ENCODE measurements at places on chromosomes 7 and 10. TPM values are rescaled to one million over a fixed set of nuclear protein-coding genes. Genes with fewer than 3 reads are reported as not detected.

- no peak for DNase-seq
Measured at GRCh38 chr7:139720186-139720585, 57.6 kb downstream of the HIPK2 start.

DNA sequence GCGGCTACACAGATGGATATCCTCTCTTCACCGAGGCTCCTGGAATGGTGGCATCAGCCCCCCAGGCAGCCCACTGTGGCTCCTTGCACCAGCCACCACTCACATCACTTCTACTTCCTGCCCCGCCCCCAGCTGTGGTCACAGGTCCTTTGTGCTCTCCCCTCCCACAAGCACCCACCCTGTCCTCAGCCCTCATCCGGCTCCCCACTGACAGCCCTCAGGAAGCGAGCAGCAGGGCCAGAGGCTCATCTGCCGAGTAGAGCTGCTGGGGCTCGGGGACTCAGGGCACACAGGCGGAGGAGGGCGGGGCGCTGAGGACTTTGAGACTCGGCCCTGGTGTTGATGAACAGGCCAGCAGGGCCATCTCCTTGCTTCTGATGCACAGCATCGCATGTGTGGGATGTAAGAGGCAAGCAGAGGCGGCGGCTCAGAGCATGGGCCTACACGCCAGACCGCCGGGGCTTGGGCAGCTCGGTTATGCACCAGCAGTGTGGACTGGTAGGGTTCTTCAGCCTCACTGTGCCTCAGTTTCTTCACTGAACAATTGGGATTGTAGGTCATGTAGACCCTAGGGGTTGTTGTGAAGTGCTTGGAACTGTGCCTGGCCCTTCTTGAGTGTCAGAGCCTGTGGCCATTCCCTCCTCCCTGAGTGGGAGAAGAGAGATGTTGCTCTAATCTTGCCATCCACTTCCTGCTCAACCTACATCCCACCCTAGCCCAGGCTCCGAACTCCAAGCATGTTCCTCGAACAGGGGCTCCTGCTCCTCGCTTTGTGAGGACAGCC, at the start of gene PRF1:
Gene PRF1 (minus strand): TSS at position 77 of the 784 bp plus-strand sequence. CDS start 1,839 bp downstream, outside the sequence.
- no peak for DNase-seq

- DNase-seq: no peak
Measured at GRCh38 chr7:121337398-121337797, 8.6 kb downstream of the WNT16 start.

The CFAP58 gene
- polyA plus RNA-seq: 0.25 TPM

The DLG5 gene
- polyA plus RNA-seq: 29.4 TPM

Data from A549 (cell line).